ENCODE measurements at places on chromosomes 16 and 17.

- no peaks in the 10 kb centered on the region for H3K27me3 ChIP-seq
- H3K4me1 ChIP-seq = peaks cover 53% of the 10 kb centered on the region
- DNase-seq = no peak
Observed at GRCh38 chr17:39634384-39634871, 2.5 kb upstream of the STARD3 start.

- H3K27me3 ChIP-seq = no peaks in the 10 kb centered on the region
- H3K27ac ChIP-seq = no peak overlapping the region
- peaks cover 78% of the 10 kb centered on the region for H3K36me3 ChIP-seq
- H3K4me3 ChIP-seq = no peak overlapping the region
- DNase-seq = no peak
Observed at GRCh38 chr16:3480901-3481695, 14.2 kb downstream of the C16orf90 start.

- no peaks in the 10 kb centered on the region for H3K4me1 ChIP-seq
- no peak overlapping the region for H3K4me3 ChIP-seq
Observed at GRCh38 chr16:78762222-78762621, 662.8 kb downstream of the WWOX start.

DNA sequence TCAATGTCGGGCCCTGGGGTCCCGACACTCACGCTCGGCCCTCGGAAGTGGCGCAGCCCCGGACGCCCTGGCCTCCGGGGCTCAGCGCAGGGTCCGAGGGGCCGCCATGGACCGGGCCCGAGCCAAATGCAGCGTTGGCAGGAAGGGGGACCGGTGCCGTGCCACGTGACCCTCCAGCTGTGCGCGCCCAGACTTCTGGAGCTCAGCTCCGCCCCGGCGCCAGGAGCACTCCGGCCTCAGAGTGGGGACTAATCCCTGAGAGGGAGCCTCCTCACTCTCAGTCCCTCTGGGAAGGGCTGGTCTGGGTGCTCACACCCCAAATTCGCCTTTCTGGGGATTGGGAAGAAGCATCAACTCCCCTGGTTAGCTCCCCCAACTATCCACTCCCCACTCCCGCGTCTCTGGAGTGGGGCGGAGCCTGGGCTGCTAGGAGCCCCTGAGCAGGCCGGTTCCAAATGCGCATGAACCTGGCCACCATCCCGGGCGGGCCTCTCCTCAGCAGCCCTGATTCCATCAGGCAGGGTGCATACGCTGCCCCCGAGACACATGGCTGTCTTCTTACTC is at the start of gene B3GNT9:
B3GNT9 (minus strand) TSS at position 166 of the 564 bp plus-strand sequence. CDS start 513 bp downstream, outside the sequence.
- H3K4me1 ChIP-seq = peaks cover 30% of the 10 kb centered on the region
- peak within 1 kb of the TSS; percentile 84 for H3K27ac ChIP-seq
- no peaks in the 10 kb centered on the region for H3K27me3 ChIP-seq
- peak within 1 kb of the TSS; percentile 68 for H3K4me3 ChIP-seq
- peaks cover 27% of the 10 kb centered on the region for H3K36me3 ChIP-seq

DNA sequence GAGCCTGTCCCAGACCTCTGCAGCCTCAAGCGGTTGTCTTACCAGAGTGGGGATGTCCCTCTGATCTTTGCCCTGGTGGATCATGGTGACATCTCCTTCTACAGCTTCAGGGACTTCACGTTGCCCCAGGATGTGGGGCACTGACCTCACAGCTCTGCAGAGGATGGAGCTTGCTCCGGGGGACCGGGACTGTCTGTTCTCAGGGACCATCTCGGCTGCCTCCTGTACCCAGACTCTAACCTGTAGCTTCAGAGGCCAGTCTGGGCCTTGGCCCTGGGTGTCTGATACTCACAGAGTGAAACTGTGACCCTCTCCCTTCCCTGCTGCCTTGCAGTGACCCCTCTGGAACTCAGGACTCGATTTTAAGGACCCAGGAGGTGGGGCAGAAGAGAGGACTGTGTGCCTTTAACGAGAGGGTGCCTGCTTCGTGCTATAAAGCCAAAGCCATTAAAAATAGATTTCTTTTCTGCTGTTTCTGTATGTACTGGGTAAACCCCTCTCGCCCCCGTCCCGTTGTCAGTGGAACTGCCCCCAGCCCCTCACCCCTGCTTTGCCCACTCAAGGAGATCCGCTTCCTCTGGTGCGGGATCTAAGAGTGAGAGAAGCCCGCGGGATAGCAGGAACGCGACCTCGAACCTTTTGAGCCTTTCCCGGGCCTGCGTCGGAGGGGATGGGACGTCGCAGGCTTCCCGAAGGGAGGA is 1.1 kb upstream of the LLGL2 start:
- no peaks in the 10 kb centered on the region for H3K27me3 ChIP-seq
- peaks cover 19% of the 10 kb centered on the region for H3K36me3 ChIP-seq
- no peak for DNase-seq
- peaks cover 17% of the 10 kb centered on the region for H3K4me1 ChIP-seq

DNA sequence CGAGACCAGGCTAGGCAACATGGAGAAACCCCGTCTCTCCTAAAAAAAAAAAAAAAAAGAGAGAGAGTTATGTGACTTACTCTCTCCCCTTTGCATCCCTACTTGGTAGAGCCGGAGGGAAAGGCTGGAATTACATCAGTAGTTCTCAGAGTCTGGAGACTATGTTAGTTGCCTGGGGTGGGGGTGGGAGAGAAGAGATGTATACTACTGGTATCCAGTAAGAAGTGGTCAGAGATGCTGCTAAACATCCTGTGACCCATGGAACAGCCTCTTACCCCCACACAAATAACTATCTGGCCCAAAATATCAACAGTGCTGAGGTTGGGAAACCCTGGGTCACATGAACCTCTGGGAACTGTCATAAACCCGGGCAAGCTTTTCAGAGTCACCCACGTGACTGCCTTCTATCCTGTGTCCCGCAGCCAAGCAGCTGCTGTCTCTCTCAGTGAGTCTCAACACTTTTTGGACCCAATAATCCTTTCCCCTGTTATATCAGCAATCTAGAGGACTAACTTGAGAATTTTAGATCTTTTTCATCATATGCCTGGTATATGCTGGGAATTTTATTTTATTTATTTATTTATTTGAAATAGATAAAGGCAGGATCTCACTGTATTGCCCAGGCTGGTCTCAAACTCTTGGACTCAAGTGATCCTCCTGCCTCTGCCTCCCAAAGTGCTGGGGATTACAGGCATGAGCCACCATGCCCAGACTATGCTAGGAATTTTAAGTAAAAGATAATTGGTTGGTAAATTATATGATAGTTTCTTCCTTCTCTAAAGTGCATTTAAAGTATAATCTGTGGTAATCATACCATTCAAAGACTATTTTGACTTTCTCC is 8.7 kb downstream of the EIF1 start:
- H3K4me1 ChIP-seq = peaks cover 25% of the 10 kb centered on the region
- H3K36me3 ChIP-seq = peaks cover 32% of the 10 kb centered on the region
- no peaks in the 10 kb centered on the region for H3K27me3 ChIP-seq
- H3K4me3 ChIP-seq = no peak overlapping the region

- peaks cover 4% of the 10 kb centered on the region for H3K36me3 ChIP-seq
Observed at GRCh38 chr17:48028736-48029135, 8.9 kb downstream of the COPZ2 start.

- no peaks in the 10 kb centered on the region for H3K36me3 ChIP-seq
- H3K27ac ChIP-seq = no peak overlapping the region
- H3K4me3 ChIP-seq = no peak overlapping the region
- no peaks in the 10 kb centered on the region for H3K27me3 ChIP-seq
- DNase-seq = no peak
Observed at GRCh38 chr16:19783363-19784182, 65.5 kb downstream of the IQCK start.

- H3K36me3 ChIP-seq = no peaks in the 10 kb centered on the region
- H3K27ac ChIP-seq = peak overlapping the region; percentile 55
- H3K4me1 ChIP-seq = peaks cover 19% of the 10 kb centered on the region
- H3K27me3 ChIP-seq = no peaks in the 10 kb centered on the region
- no peak for DNase-seq
Observed at GRCh38 chr17:2485543-2485942, 26.1 kb downstream of the METTL16 start.

- no peak overlapping the region for H3K27ac ChIP-seq
- H3K4me3 ChIP-seq = no peak overlapping the region
- H3K36me3 ChIP-seq = no peaks in the 10 kb centered on the region
- no peaks in the 10 kb centered on the region for H3K4me1 ChIP-seq
Observed at GRCh38 chr17:57317079-57317478, 60.8 kb downstream of the MSI2 start.

DNA sequence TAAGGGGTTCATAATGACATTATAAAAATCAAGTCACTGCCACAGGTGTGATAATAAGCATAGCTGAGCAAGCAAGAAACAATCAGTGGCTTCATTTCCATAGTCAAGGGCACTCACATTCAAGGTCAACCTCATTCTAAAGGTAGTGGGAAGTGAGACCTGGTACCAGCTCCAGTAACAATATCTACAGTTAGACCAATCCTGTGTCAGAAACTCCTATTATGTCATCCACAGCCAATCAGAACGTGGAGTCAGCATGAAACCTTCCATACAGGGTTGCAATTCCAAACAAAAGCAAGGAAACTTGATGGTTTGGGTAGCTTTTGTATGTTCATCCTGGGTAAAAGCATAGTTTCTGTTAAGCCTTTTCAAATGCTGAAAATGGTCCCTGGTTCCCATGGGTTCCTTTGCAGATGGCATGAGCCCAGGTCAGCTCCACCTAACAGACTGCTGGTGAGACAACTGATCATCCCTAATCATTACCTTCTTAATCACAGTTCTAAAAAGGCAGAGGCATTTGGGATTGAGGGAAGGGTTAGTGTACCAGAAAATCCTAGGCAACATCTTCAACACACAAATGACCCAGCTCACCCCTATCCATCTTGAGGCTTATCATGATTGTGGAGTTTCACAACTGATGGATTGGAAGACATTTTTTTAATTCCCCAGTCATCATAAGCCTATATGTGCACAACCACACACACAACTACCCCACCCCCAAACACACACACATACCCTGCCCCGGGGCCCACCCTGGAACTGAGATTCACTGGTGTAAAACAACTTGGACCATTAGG is 30.4 kb downstream of the TEX2 start:
- no peaks in the 10 kb centered on the region for H3K27me3 ChIP-seq

- H3K4me3 ChIP-seq = peak overlapping the region; percentile 65
- H3K36me3 ChIP-seq = peaks cover 25% of the 10 kb centered on the region
- DNase-seq = peak; percentile 76
- H3K27ac ChIP-seq = peak overlapping the region; percentile 95
- H3K4me1 ChIP-seq = peaks cover 43% of the 10 kb centered on the region
Observed at GRCh38 chr16:67537270-67537635, 8.6 kb downstream of the RIPOR1 start.

- H3K4me3 ChIP-seq = no peak overlapping the region
- no peaks in the 10 kb centered on the region for H3K4me1 ChIP-seq
- H3K36me3 ChIP-seq = no peaks in the 10 kb centered on the region
Observed at GRCh38 chr16:9787717-9788116, 394.5 kb downstream of the GRIN2A start.

GRCh38 chr17:82536512-82537201 is 17.1 kb downstream of the FOXK2 start:
- no peak overlapping the region for H3K4me3 ChIP-seq
- DNase-seq = no peak
- H3K27ac ChIP-seq = peak overlapping the region; percentile 86
- H3K36me3 ChIP-seq = no peaks in the 10 kb centered on the region
- H3K27me3 ChIP-seq = no peaks in the 10 kb centered on the region

DNA sequence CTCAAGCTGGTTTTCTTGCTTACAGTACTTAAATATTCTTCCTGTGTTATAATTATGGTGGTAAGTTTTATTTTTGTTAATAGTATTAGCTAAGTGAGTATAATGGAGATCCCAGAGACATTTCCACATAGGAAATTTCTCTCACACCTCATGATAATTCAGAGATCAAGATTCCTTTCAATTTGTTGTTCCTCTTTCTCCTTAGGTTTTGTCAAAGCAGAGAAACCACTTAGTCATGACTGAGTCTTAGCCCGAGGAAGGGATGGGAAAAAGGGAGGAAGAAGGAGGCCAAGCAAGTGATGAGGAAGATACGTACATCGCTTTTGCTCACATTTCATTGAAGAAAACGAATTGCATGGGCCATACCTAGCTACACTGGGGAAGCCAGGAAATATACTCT is 18.4 kb downstream of the ESRP2 start:
- H3K4me1 ChIP-seq = peaks cover 23% of the 10 kb centered on the region
- no peaks in the 10 kb centered on the region for H3K36me3 ChIP-seq
- H3K27ac ChIP-seq = no peak overlapping the region
- H3K27me3 ChIP-seq = no peaks in the 10 kb centered on the region
- DNase-seq = no peak

DNA sequence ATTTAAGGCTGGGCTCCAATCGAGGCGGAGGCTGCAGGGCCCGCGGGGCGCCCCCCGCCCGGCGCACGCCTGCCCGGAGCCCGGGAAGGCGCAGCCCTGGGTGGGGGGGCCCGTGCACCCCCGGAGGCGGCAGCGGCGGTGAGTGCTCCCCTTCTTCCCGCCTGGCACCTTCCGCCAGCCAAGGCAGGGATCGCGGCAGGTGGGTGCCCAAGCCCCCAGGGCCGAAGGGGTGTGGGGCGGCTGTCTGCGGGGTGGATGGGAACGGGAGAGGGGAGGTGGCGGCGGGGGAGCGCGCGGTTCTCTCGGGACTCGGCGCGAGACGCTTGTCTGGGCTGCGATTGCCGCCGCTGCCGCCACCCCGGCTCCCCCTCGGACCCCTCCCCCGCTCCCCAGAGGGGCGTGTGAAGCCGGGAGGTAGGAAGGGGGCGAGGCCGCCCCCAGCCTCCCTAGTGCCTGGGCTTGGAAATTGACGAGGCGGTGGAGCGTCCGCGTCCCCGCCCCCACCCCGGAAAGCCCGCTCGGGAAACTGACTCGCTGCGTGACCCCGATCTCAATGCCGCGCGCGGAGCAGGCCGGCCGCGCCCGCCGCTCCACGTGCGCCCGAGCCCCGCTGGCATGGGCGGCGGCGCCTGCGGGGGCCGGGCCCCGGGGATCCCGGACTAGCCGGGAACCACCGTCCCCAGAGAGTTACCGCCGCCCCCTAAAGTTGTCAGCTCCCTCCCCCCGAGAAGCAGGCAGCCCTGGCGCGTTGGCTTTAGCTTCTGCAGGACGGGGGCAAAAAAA is 231.5 kb downstream of the MRTFB start:
- H3K27ac ChIP-seq = no peak overlapping the region
- no peaks in the 10 kb centered on the region for H3K27me3 ChIP-seq
- H3K4me3 ChIP-seq = peak overlapping the region; percentile 85
- peaks cover 29% of the 10 kb centered on the region for H3K4me1 ChIP-seq

GRCh38 chr17:45751466-45751865 is 32.7 kb upstream of the CRHR1 start:
- H3K4me1 ChIP-seq = no peaks in the 10 kb centered on the region
- no peak overlapping the region for H3K27ac ChIP-seq
- H3K36me3 ChIP-seq = no peaks in the 10 kb centered on the region
- H3K27me3 ChIP-seq = no peaks in the 10 kb centered on the region

- peaks cover 3% of the 10 kb centered on the region for H3K4me1 ChIP-seq
- H3K4me3 ChIP-seq = no peak overlapping the region
- DNase-seq = peak; percentile 87
- no peaks in the 10 kb centered on the region for H3K36me3 ChIP-seq
Observed at GRCh38 chr16:68732042-68732680, 4.9 kb upstream of the CDH1 start.

GRCh38 chr16:49484936-49485335 is 111.3 kb downstream of the C16orf78 start:
- no peaks in the 10 kb centered on the region for H3K36me3 ChIP-seq
- no peaks in the 10 kb centered on the region for H3K27me3 ChIP-seq
- peaks cover 11% of the 10 kb centered on the region for H3K4me1 ChIP-seq
- H3K4me3 ChIP-seq = no peak overlapping the region
- DNase-seq = peak; percentile 8

Data from upper lobe of left lung (tissue), 6 donors.